ENCODE measurements at places on chromosomes 1 and 21. TPM values are rescaled to one million over a fixed set of nuclear protein-coding genes. Genes with fewer than 3 reads are reported as not detected.

Gene APCS
- not detected for total RNA-seq

Gene SLC30A10
- not detected for total RNA-seq

Gene MAN1C1
- 5.0 TPM for total RNA-seq

Gene HSPA6
- 4.9 TPM for total RNA-seq

Gene CD84
- total RNA-seq: 14.9 TPM

- no peak for DNase-seq
These were observed 124.6 kb downstream of the PEX14 start for GRCh38 chr1:10599194-10599861.

DNA sequence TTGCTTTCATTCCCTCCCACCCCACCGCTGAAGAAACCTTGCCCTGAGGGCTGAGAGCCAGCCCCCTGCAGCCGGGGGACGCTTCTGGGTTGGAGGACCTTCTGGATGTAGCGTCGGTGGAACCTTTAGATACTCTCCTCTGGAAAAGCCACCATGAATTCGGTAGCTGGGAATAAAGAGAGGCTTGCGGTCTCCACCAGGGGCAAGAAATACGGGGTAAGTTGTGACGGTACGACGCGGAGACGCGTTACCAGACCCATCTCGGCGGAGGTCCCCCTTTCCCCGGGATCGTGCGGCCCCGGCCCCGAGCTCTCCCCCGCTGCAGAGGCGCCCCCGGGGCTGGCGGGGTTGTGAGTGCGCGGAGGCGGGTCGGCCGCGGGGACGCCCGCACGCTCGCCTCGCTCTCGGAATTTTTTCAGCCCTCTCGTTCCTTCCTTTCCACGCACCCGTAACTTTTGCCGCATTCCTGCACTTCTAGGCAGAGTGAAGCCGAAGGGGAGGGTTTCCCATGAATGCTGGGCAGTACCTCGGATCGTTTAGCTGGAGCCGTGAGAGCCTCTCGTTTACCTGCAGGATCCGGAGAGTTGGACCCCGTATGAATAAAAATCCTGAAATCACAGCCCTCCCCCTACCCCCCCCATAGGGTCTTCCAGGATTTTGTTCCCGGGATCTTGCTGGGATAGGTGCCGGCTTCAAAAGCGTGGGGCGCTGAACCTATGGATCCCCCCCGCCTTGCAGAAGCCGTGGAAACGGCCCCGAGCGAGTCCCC is 671 bp downstream of the KIF26B start:
- DNase-seq: no peak

GRCh38 chr1:62433861-62434617 is 2.8 kb upstream of the USP1 start:
- DNase-seq: no peak

- DNase-seq: peak; percentile 68
These were observed 675 bp downstream of the IFNAR1 start for GRCh38 chr21:33325222-33326067.

GRCh38 chr1:157196245-157196543 is 58.0 kb upstream of the ETV3 start:
- DNase-seq: peak; percentile 4

DNA sequence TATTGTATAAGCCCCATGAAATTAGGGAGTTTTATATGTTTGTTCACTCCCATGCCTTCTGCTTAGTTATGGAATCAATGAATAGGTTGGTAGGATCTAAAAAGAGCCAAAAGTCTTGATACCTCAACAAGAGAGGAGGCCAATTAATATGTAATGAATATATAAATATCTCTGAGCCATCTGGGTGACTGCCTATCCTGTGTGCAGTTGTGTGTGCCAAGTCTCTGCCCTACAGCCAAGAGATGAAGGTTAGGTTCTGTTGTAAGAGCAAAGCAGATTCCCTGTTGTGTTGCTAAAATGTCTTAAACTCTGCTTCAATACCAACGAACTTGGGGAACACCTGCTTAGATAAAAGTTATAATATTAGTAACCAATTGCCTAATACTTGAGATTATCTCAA is 61.8 kb upstream of the GORAB start:
- no peak for DNase-seq

- peak; percentile 17 for DNase-seq
These were observed 1.1 kb downstream of the HUNK start for GRCh38 chr21:31873696-31874599.

DNA sequence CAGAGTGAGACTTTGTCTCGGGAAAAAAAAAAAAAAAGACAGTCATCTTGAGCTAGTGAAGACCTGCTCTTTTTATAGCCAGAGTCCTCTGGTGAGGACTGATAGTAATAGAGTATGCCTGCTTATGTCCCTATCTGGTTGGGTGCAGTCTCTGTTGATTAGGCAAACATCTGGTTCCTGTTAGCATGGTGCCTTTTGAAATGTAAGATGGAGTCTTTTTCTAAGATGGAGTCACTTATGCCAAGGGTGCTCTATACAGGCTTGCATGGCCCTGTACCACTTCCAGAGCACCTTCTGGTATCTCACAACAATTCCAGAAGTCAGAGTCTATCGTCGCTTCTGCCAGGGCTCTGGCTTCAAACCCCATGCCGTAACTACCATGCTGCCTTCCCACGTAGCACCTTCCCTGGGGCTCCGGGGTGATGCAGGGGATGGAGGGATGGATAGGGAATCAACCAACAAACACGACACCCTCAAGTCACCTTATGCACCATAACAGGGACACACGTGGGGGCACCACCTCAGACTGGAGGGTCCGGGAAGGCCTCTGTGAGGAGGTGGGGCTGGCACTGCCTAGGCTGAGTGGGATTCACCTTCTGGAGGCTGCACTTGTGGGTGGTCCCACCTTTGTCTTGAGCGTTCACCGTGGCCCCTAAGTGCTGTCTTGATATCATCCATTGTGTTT is 11.6 kb upstream of the PADI6 start:
- no peak for DNase-seq

DNA sequence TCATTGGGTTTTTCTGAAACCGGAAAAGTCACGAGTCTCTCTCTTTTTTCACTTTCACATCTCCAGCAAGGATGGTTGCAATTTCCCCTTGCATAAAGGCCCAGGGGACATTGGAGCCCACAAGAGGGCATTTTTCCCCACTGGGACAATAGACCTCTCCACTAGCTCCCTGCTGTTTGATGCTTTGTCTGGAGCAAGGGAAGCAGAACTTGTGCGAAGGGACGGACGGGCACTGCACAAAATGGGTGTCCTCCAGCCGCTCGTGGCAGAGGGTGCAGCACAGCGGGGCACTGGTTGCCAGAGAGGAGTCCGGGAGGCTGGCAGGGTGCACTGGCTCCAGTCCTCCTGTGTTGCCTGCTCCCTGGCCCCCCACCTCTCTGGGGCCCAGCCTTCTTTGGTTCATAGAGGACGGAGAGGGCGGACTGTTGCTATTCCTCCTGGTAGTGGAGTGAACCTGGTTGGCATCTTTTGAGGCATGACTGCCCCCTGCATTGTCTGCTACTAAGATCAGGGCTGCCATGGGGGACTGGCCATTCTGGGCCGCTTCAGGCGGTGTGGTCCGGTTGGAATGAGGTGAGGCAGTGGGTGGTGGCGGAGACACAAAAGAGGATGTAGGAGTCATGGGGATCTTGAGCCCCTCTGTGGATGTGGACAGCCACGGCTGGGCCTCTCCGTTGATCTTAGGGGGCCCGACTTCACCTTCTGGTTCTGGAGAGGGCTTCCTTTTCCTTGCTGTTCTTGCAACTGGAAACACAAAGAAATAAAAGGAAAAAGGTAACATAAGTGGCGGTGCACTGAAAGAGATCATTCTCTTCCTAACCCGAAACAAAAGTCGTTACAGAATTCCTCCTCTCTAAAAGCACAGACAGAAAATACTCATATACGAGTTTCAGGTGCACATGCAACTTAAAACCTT is 2.6 kb downstream of the IRF2BP2 start:
- DNase-seq: no peak

GRCh38 chr1:1598720-1599029 is 1.3 kb downstream of the FNDC10 start:
- DNase-seq: no peak

DNA sequence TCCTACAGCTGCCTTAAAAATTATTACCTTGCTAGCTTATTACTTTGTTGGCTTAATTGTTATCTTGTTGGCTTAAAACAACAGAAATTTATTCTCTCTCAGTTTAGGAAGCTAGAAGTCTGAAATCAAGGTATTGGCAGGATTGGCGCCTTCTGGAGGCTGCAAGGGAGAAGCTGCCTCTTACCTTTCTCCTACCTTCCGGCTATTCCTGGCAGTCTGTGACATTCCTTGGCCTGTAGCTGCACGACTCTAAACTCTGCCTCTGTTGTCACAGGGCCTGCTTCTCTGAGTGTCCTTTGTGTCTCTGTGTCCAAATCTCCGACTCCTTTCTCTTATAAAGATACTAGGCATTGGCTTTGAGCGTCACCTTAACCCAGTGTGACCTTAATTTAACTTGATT is 579.9 kb upstream of the B3GALT2 start:
- no peak for DNase-seq

- no peak for DNase-seq
These were observed 47.0 kb downstream of the C1orf198 start for GRCh38 chr1:230821346-230821745.

DNA sequence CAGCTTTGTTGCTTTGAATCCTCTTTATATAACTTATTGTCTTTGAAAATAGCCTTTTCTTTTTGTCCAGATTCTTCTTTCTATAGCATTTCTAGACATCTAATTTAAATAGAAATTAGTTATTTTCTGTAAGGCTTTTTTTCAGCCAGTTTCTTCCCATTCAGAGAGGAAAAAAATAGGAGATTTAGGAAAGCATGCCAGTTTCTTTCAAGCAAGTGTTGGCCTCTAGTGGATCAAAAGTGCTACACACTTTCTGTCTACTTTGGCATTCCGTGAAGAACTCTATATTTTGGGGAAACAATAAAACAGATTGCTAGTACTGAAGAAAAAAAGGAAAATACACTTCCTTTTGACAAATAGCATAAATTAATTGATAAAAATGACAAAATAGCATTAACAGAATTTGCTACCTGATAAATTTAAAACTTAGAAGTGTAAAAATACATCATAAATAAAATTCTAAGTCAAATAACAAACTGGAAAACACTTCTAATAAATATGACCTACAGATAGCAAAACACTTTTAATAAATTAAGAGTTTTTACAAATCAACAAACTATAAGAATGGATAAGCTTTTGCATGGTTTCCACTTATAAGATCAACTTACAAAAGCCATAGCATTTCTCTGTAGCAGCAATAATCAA is 13.1 kb upstream of the EXO1 start:
- DNase-seq: no peak

GRCh38 chr1:156689035-156689952 is 12.1 kb upstream of the NES start:
- peak; percentile 57 for DNase-seq

GRCh38 chr21:36804874-36805611 is 106.1 kb downstream of the SIM2 start:
- no peak for DNase-seq

All from activated T-helper 2 cell treated with anti-CD3 and anti-CD28 coated beads, Interferon-gamma antibody, Interleukin-2, Interleukin-4, amounts not matched to agents 10 μg/mL and 5 μg/mL and 100 μg/mL, durations not matched to agents 14 hours and 24 hours and 36 hours (primary cell).